Breast epithelium (tissue), 4 donors: ENCODE measurements at places on chromosomes 6 and 20.

- no peak overlapping the region for H3K27ac ChIP-seq
- no peaks in the 10 kb centered on the region for H3K36me3 ChIP-seq
- no peak for DNase-seq
- H3K4me3 ChIP-seq: no peak overlapping the region
- H3K4me1 ChIP-seq: no peaks in the 10 kb centered on the region
- no peaks in the 10 kb centered on the region for H3K27me3 ChIP-seq
These were observed 13.4 kb downstream of the PRKN start for GRCh38 chr6:162713974-162714780.

- no peak overlapping the region for H3K27ac ChIP-seq
- no peaks in the 10 kb centered on the region for H3K27me3 ChIP-seq
- DNase-seq: no peak
- no peaks in the 10 kb centered on the region for H3K36me3 ChIP-seq
These were observed 437.6 kb downstream of the MAFB start for GRCh38 chr20:40251284-40251932.

DNA sequence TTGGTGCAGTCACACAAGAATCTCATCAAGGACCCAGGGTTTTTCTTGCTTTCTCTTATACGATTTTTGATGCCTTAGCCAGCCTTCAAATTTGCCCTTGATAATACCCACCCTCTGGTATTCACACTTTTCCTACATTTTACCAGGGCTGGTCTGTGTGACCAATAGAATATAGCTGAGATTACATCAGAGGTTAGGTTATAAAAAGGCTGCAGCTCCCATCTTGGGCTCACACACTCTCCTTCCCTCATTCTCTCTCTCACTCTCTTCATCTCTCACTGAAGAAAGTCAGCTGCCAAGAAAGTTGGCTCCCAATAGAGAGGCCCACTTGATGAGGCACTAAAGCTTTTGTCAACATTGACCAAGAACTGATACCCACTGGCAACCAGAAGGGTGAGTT lies 4.1 kb upstream of the PNPLA1 start:
- no peak overlapping the region for H3K27ac ChIP-seq
- H3K4me1 ChIP-seq: no peaks in the 10 kb centered on the region
- peaks cover 7% of the 10 kb centered on the region for H3K27me3 ChIP-seq
- DNase-seq: no peak
- H3K4me3 ChIP-seq: no peak overlapping the region
- H3K36me3 ChIP-seq: no peaks in the 10 kb centered on the region

DNA sequence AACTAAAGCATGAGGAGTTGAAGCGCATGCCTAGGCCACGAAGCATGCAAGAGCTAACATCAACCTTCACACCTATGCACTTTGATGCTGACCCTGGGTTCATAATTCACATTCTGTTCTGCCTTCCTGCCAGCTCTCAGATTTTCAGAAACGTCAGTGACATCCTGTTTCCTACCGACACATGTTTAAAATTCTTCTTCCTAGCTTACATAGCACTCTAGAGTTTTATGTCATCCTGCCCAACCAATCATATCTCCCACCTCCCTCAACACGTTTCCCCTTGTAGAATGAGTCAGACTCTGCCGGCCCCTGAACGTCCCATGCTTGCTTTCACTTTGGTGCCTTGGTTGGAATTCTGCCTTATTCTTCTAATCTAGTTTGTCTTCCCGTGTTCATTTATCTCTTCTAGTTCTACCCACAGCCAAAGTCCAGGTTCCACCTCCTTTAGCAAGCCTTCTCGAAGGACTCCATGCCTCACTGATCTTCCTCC lies 97.2 kb upstream of the MAP7 start:
- DNase-seq: no peak
- no peaks in the 10 kb centered on the region for H3K27me3 ChIP-seq
- H3K4me3 ChIP-seq: no peak overlapping the region
- H3K4me1 ChIP-seq: no peaks in the 10 kb centered on the region
- peak overlapping the region; percentile 45 for H3K27ac ChIP-seq
- H3K36me3 ChIP-seq: no peaks in the 10 kb centered on the region

- no peaks in the 10 kb centered on the region for H3K27me3 ChIP-seq
- H3K36me3 ChIP-seq: no peaks in the 10 kb centered on the region
- H3K27ac ChIP-seq: no peak overlapping the region
These were observed 109.3 kb downstream of the CFAP61 start for GRCh38 chr20:20161611-20162010.
